Activated T-helper 1 cell treated with anti-CD3 and anti-CD28 coated beads, Interleukin-2, amount 50 U/mL, for 16 hours (primary cell): ENCODE measurements at places on chromosomes 6 and 20.

DNA sequence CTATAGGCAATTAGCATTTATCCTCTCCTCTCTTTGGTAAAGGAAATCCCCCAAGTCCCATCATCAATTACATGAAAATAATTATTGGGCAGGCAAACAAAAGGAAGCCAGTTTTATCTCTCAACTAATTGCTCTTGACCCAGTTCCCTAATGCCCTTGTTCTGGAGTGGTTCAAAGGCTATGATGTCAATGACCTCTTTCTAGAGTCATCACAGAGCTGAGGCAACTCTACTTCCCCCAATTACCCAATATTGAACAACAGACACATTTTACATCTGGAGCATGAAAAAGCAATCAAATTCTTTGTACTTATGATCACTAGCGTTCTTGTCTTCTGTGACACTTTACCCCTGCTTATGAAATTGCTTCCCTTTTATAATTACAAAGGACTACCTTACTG is 43.5 kb downstream of the NT5E start:
- no peak for DNase-seq

DNA sequence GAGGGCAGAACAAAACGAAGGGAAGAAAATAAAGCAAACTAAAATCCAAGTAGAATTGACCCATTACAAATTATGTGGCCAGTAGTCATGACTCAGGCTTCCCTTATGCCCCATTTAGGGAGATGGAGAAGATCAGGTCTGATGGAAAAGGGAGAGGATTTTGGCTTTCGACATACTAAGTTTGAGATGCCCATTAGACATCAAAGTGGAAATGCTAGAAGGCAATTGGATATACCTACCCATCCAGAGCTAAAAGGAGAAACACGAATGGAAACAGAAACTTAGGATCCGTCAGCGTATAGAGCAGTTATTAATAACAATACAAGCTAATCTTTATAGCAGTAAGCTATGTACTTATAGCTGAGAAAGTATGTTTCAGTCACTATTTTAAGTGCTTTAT is 4.8 kb downstream of the TRPC4AP start:
- no peak for DNase-seq

DNA sequence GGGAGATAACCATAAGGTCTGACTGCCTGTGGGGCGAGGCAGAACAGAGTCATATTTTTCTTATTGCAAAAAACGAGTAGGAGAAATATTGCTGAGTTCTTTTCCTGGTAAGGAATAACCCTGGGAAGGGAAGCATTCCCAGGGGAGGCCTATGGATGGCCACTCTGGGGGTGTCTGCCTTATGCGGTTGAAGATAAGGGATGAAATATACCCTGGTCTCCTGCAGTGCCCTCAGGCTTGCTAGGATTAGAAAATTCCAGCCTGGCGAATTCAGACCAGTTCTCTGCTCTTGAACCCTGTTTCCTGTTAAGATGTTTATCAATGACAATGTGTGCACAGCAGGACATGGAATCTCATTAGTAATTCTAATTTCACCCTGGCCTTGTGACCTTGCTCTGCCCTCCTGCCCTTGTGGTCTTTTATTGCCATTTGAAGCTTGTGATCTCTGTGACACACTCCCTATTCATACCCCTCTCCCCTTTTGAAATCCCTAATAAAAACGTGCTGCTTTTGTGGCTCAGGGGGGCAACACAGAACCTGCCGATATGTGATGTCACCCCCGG is 491.1 kb upstream of the EYS start:
- no peak for DNase-seq

- DNase-seq = no peak
These were observed 555.6 kb downstream of the CD83 start for GRCh38 chr6:14673201-14673600.

GRCh38 chr6:64482631-64483030 is 847.0 kb downstream of the PHF3 start:
- DNase-seq = no peak

DNA sequence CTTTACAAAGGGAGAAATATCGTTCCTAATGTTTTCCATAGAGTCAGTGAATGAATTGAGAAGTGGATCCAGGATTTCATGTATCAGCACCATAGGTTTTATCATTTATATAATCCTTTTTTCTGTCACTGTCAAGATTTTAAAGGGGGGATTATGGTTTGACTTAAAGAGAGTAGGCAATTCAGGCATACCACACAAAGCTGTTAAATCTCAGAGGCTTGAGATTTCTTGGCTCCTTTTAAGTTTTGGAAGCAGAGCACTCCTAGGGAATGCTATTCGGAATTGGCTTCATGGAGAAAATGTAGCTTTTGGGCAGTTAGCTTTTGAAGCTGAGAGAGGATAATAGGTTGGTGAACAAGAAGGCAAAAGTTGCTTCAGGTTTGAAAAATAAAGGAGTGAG is 274.7 kb downstream of the SOX4 start:
- DNase-seq = no peak

GRCh38 chr20:2084703-2085102 is 16.9 kb upstream of the STK35 start:
- no peak for DNase-seq

DNA sequence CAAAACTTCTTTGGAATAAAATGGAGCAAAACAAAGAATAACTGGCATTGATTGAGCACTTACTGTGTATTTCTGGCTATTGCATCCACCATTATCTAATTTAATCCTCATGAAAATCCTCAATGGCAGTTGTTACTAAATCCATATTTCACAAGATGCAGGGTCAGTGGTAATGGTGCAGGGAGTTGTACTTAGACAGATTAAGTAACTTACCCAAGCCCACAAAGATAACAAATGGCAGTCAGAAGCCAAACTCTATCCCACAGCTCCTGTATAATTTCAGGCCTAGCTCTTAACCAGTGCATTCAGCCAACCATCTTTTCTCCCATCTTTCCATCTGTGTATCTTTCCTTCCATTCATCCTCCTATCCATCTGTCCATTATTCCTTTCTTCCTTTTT is 29.3 kb upstream of the SSTR4 start:
- no peak for DNase-seq

GRCh38 chr6:43481591-43482236 is 4.3 kb downstream of the TJAP1 start:
- DNase-seq = no peak

DNA sequence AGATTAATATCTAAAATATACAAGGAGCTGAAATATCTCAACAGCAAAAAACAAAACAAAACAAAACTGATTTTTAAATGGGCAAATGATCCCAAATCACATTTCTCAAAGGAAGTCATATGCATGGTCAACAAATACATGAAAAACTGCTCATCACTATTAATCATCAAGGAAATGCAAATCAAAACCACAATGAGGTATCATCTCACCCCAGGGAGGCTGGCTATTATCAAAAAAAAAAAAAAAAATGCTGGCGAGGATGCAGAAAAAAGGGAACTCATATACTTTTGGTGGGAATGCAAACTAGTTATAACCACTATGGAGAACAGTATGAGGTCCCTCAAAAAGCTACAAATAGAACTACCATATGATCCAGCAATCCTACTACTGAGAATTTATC is 34.6 kb downstream of the REPS1 start:
- no peak for DNase-seq
